ENCODE measurements at places on chromosomes 5 and 9. TPM values are rescaled to one million over a fixed set of nuclear protein-coding genes. Genes with fewer than 3 reads are reported as not detected.

GRCh38 chr9:132350861-132351315 is 3.9 kb downstream of the SETX start:
- no peak for DNase-seq

- no peak for DNase-seq
Observed at GRCh38 chr5:173542964-173543363, 73.5 kb downstream of the BOD1 start.

DNA sequence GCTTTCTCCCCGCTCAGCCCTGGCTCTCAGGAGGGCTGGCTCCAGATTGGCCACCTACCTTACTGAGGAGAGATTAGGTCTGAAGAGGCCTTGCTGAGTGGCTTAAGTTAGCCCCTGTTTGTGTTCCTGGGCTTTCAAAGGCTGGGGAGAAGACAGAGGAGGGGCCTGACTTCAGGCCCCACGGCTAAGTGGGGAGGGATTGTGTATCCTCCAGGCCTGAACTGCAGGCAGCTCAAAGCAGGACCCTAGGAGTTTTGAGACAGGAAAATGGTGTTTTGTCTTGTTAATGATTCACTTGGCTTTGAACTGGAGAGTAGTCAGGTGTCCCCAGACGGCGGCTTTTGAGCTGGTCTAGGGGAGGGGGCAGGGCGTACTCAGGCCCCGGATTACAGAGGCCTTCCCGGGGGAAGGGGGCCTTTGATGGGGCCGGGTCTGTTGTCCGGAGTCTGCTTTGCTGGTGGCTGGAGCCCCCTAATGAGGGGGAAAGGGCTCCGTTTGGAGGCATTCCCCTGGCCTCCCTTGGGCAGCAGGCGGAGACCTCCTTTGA is 162.0 kb upstream of the SMIM23 start:
- DNase-seq = peak; percentile 60

- DNase-seq = no peak
Observed at GRCh38 chr5:88824141-88824540, 58.8 kb downstream of the MEF2C start.

DNA sequence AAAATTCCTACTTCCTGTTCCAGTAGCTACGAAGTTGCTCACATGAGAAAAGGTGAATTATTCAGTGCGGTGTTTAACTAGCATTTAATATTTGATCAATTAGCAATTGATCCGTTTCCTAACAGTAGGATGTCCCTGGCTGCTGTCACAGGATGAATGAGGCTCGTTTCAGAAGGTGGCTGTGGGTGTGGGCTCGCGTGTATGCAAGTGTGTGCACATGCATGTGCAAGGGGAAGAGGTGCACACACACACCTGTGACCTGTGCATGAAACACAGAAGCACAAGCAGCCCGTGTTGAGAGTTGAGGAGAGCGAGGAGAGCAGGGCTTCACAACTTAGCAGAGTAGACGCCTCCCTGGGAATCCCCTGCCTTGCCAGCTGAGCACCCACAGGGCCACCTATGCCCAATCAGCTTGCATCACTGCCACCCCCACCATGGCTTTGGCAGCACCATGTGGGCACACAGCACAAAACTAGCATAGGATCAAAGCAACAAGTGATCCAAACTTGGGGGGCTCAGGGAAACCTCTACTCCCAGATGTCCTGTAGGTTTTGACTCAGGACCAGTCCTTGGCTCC is 107.2 kb downstream of the C5orf15 start:
- DNase-seq = no peak

DNA sequence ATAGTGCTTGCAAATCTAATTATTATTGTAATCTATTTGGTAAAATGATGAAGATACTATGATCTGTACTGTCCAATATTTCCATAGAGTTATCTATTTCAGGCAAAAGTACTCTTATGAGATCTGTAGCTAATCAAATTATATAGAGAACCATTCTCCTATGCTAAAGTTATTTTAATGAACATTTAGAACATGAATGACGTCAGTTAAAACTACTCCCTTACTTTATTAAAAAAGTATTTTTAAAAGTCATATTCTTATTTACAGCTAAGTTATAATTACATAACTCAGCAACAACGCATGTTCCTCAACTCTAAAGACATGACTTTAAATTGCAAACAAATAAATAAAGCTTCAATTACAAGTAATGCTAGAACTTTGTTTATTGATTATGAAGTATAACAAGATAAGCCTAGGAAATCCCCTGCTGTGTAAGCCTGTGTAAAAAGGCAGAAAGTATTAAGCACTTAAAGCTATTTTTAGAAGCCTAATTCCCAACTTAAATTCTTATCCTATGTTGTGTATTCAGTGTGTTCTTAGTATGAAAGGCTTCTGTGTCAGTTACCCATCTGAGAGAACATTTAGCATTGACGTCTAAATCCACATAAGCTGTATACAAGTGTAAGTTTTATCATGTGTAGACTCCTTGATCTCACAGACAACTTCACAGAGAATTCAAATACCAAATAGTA is 285.7 kb downstream of the HCN1 start:
- no peak for DNase-seq

GRCh38 chr5:158644301-158644700 is 455.4 kb downstream of the EBF1 start:
- no peak for DNase-seq

DNA sequence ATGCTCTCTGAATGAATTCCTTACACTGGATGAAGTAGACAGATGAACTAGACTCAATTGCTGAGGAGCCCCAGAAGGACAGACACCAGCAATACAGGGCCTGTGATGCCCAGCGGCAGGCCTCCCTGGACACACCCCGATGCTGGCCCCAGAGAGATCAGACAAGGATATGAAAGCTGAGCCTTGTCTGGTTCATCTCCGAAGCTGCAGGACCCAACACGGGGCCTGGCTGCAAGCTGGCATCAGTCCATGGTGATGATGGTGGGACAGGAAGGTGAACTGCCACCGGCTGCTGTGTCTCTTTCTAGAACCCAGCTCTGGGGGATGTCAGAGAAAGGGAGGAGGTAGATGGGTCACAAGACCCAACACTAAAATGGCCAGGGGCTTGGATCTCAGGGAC is 104.0 kb upstream of the LMX1B start:
- DNase-seq = no peak

GRCh38 chr9:109640580-109641371 is 139.2 kb upstream of the PALM2AKAP2 start:
- peak; percentile 68 for DNase-seq

GRCh38 chr9:34501372-34501771 is 21.4 kb downstream of the ENHO start:
- DNase-seq = no peak

DNA sequence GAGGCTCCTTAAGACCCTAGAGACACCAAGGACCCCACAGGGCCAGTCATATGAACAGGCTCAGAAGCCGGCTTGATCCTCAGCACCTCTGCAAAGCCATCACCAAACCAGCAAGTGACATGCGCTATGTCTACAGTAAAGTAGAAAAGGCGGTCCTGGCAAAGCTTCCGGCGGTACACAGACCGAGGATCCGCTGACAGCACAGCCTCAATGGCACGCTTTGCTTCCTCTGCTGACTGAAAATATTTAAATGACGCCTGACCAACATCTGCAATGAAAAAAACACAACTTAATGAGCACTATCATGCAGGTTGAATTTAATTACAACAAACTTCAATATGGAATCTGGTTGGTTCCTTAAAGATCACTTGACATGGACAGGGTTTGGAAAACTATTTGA is 17.6 kb downstream of the TRMO start:
- no peak for DNase-seq

DNA sequence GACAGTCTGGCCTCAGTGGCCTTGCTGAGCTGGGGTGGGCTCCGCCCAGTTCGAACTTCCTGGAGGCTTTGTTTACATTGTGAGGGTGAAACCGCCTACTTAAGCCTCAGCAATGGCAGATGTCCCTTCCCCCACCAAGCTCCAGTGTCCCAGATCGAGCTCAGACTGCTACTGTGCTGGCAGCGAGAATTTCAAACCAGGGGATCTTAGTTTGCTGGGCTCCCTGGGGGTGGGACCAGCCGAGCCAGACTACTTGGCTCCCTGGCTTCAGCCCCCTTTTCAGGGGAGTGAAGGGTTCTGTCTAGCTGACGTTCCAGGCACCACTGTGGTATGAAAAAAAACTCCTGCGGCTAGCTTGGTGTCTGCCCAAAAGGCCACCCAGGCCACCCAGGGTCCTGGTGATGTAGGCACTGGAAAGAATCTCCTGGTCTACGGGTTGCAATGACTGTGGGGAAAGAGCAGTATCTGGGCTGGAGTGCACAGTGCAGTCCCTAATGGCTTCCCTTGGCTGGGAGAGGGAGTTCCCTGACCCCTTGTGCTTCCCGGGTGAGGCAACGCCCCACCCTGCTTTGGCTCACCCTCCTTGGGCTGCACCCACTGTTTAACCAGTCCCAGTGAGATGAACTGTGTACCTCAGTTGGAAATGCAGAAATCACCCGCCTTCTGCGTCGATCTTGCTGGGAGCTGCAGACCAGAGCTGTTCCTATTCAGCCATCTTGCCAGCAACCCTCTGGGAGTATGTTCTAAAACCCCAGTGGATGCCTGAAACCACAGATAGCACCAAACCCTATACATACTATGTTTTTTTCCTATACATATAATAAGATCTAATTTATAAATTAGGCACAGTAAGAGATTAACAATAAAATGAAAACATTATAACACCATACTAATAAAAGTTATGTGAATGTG is 95.5 kb downstream of the TMEM161B start:
- no peak for DNase-seq

- no peak for DNase-seq
Observed at GRCh38 chr5:80592761-80593160, 22.7 kb upstream of the ANKRD34B start.

- DNase-seq = peak; percentile 6
Observed at GRCh38 chr9:37102486-37102885, 17.9 kb upstream of the ZCCHC7 start.

GRCh38 chr9:68476422-68476821 is 64.3 kb downstream of the TMEM252 start:
- no peak for DNase-seq

DNA sequence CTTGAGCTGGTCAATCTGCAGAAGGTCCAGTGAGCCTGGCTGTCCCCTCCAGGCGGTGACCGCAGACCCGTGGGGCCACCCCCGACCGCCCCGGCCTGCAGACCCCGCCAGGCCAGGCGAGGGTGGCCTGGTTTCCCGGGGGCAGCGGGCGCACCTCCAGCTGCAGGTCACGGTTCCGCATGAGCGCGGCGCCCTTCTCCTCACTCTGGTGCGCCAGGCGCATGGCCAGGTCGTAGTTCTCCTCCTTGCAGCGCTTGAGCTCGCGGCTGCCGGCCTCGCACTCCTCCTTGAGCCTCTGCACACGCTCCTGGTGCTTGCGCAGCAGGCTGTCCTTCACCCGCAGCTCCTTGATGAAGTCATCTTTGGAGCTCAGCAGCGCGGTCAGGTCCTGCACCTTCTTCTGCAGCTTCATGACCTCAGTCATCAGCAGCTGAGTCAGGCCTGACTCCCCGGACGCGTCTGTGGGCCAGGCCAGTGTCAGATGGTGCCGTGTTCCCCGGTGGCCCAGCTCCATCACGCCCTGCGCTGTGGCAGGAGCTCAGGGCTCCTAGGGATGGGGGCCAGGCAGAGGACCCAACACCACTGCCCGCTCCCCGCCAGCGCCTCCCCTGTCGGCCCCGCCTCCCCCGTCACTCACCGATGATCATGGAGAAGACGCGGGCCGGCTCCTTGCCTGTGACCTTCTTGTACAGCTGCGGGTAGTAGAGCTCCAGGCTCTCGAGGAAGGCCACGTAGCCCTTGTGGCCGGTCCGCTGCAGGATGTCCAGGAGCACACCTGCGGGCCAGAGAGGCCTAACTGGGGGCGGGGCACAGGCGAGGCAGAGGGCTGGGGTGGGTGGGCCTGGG is 2.6 kb downstream of the CARD9 start:
- DNase-seq = no peak

DNA sequence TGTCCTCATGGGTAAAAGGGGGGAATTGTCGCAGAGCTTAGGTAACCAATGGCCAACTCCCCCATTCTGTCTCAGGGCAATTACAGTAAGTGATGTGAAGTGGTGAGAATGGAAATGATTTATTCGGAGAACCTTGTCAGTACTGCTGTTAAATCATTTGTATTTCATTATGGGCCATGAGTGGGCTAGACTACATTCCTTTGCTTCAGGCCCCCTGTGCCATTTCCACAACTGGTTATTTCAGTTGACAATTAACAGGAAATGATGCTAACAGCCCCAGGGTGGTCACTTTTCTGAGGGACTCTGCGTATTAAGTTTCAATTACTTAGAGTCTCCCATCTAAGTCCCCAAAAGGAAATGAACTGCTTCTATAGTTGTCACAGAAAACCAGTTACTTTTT is 653.7 kb downstream of the CCDC171 start:
- no peak for DNase-seq

DNA sequence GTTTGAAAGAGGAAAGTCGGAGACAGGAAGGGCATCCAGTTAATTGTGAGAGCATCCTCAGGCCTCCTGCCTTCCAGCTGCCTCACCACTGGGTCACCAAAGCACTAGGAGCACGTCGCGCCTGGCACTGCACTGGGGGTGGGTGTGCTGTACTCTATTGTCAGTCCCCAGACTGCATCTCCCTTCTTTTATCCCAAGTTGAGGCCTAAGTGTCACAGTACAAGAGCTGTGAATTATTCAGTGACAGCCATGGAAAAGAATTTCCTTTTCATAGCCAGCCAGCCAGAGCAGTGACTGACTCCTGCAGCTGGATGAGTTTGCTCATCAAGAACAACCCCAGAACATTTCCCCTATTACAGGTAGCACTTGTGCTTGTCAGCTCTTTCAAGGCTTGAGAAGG is 16.3 kb downstream of the CLTA start:
- DNase-seq = no peak

DNA sequence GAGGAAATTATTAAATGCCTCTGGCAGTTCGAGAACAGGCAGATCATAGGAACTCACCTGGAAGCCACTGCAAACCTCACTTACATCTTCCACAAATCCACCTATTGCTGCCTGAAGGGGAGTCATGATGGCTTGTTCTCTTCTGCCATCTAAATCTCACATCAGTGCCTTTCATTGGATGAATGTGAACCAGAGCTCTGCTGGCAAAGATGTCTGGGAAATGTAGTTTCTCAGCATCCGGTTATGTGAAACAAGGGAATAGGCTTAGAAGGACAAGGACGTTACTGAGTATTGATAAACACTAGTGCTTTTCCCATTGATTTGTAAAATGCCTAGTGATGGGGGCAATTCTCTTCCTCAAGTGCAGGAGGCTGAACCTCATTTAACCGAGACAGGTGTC is 483.3 kb downstream of the ARHGEF28 start:
- DNase-seq = no peak

- DNase-seq = no peak
Observed at GRCh38 chr5:72523960-72524582, 16.9 kb upstream of the ZNF366 start.

DNA sequence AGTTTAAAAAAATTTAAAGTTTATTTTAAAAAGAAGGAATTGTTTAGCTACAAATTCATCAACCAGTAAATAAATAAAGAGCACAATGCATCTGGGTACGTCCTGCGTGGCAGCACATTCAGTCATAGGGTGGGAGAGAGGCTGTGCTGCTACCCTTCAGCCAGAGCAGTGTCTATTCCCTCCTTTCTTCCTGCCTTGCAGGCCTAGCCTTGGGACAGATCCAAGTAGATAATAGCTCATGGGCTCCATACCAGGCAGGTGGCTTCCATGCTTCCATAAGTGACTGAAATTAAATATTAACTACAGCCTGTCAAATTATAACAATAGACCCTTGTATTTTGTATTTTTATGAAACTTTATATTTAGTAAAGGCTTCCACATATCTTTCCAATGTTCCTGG is 408.3 kb upstream of the RGMB start:
- DNase-seq = no peak

PROB1 gene
- 0.97 TPM for polyA plus RNA-seq

PCDHGA1 gene
- polyA plus RNA-seq = 0.50 TPM

UAP1L1 gene
- 5.3 TPM for polyA plus RNA-seq

HMMR gene
- 23.5 TPM for polyA plus RNA-seq

PCDHA11 gene
- polyA plus RNA-seq = 0.32 TPM
